Activated CD8-positive, alpha-beta memory T cell treated with anti-CD3 and anti-CD28 coated beads for 48 hours (primary cell): ENCODE measurements at places on chromosomes 12 and 14.

DNA sequence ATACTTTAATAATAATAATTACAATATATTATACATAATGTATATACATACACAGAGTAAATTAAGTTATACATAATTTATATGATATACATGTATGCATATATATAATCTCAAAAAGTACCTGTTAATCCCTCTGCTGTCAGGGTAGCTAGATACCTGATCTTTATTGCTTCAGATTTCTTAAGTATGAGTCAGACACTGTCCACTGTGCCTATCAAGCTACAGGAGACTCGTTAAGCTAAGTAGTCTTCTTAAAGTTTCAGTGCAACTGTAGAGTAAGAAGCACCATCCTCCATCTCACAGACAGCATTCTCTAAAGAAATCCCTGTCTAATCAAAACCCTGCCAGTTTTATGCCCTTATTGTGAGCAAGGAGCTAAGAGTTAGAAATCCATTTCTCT is 428.7 kb downstream of the RERGL start:
- no peak for DNase-seq

- DNase-seq, result no peak
Measured at GRCh38 chr14:56813143-56813551, 2.9 kb upstream of the OTX2 start.

- DNase-seq, result no peak
Measured at GRCh38 chr12:57552835-57553313, 3.0 kb downstream of the KIF5A start.

DNA sequence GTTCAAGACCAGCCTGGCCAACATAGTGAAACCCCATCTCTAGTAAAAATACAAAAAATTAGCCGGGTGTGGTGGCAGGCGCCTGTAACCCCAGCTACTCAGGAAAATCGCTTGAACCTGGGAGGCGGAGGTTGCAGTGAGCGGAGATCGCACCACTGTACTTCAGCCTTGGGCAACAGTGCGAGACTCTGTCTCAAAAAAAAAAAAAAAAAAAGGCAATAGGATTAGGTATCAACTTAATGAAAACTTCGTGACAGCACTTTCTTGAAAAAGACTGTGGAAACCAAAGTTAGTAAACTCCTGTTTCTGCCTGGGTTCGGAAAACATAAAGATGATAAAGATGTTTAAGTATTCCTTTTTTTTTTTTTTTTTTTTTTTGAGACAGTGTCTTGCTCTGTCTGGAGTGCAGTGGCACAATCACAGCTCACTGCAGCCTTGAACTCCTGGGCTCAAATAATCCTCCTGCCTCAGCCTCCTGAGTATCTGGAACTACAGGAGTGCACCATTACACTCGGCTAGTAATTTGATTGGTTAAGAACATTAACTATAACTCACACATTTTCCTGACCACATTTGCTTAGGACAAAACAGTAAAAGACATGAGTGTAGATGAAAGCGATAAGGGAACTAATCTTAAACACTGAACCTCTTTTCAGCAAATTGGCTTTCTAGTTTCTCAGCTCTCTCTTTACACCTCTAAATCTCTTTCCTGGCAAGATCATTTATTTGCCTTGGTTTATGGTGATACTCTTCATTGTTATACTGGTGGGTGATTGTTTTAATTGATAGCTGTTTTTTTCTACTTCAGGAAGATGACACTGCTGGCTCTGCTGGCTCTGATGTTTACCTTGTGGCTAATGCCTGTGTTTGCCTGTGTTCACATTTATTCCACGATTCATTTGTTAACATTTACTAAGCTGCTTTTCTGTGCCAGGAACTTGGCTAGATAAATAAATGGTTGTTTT is 15.8 kb downstream of the HIF1A start:
- DNase-seq, result no peak

DNA sequence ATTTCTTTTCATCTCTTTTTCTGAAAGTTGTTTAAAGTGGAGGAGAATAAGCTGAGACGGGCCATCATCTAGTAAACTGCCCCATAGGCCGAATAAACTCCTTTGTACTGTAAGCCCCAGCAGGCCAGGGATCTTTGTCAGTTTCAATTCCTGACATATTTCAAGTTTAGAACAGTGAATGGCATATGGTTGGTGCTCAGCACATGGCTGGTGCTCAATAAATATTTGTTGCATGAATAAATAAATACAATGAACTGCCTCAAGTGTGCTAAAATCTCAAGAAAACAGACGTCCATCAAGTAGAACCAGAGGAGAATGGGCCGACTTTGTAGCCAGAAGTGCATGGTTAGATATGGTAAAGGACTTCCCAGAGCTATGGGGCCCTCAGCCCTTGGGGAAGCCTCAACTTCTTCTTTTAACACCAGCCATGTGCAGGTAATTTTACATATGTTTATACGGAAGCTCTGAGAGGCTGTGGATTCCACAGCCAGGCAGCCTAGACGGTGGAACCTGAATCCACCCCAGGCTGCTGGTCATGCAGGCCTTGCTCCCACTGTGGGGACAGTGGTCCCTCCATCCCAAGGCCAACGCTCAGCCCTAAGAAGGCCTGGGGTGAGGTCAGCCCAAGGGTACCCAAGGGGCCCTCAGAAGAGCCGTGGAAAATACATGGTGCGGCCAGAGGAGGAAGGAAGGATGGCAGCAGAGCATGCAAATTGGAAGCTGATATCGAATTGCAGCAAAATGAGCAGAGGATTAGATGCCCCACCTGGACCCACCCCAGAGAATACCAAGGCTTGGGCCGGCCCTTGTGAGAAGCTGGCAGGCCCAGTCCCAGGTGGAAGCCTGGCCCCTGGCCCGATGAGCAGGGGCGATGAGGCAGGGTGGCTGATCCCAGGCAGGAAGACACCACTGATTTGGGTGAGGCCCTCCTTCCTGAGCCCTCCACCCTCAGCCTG is 8.7 kb upstream of the AQP2 start:
- DNase-seq, result no peak

DNA sequence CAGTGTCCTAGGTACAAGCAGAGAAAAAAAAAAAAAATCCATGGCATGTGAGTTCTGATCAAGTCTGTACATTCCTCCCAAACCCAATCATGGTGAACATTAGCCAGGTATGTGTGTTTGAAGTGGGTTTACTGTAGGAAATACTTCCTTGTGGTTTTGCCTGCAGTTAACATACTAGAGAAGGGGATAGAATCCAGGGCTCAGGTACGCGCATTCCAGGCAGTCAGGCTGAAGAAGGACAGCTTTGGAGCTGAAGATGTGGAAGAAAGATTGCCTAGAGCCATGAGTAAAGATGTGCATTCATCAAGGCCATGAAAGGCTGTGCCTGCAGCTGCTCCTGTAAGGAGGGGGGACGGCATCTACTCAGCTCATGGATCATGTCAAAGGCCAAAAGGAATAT is 88.2 kb upstream of the NTF3 start:
- DNase-seq, result no peak

- DNase-seq, result no peak
Measured at GRCh38 chr12:104232609-104233280, 17.2 kb downstream of the TXNRD1 start.

GRCh38 chr14:50955373-50956043 is 11.2 kb upstream of the PYGL start:
- DNase-seq, result no peak

DNA sequence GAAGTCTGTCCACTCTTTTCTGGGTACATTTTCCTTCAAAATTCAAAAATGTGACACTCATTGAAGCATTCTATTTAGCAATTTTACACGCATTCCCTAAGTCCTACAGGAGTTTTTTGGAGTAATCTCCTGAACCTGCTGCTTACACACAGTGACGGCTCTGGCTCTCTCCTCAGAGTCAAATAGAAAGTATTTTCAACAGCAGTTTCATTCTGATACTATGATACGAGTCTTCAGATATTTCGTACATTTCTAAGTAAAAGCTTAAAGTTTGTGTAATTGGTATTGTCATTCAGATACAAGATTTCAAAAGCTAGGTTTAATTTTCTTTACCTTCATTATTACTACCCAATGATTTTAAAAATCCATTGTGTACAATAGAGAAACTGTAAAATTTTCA is 36.4 kb downstream of the PIWIL1 start:
- no peak for DNase-seq

DNA sequence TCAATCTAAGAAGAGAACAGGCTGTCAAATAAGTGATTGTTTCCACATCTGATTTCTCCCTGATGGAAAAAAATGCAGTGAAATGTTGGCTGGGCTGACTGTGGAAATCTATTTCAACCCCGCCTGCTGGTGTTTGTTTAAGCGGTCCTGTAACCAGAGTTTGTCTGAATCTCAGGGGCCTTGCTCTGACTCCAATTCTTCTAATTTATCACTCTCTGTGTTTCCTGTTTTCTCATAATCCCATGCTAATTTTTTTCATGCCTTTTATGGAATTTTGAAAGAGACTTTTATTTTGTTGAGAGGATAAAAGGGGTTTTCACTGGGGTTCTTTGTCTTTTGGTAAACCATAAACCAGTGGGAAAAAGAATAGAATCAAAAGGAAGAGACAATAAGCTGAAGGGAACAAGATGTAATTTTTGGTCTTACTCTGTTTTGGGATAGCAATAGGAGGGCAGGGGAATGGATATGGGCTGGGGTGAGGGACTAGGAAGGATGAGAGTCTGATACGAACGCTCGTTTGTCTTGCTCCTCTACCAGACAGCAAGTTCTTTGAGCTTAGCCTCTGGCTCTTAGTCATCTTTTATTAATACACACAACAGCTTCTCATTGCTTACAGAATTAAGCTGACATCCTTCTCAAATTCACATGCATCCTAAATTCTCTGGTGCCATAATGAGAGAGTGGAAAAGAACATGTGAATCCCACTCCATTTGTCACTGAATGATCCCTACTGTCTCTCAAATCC is 8.0 kb upstream of the MGP start:
- DNase-seq, result no peak
